ENCODE measurements at places on chromosomes 4 and X.

- no peak for DNase-seq
Observed at GRCh38 chrX:109886122-109886761, 116.7 kb upstream of the TMEM164 start.

DNA sequence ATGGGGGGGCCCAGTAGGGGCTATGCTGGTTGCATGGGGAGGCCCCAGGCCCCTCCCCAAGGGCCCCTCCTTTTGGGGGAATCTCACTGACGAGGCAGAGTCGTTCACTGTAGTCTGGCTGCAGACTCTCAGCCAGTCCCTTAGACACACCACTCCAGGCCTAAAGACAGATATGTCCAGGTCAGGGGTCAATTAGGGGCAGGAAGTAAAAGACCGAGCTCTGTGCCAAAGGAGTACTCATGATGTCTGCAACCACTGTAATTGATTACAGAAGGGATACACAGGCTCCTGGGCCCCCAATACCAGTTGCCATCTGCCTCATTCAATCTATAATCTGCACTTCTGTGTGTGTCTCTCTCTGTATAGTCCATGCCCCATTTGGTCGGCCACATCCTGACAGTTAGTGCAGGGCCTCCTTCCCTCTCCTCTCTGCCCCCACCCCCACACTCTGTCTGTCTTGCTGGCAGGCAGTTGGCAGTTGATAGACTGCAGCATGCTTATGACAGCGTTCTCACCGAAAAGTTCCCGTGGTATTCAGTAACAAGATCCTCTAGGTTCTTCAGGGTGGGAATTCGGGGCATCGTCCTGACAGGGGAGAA, 1.3 kb upstream of the CXorf65 start:
- no peak for DNase-seq

- no peak for DNase-seq
Observed at GRCh38 chr4:2065106-2065930, 6.2 kb downstream of the NAT8L start.

GRCh38 chr4:20698382-20698781, 1.9 kb upstream of the PACRGL start:
- DNase-seq, result no peak

DNA sequence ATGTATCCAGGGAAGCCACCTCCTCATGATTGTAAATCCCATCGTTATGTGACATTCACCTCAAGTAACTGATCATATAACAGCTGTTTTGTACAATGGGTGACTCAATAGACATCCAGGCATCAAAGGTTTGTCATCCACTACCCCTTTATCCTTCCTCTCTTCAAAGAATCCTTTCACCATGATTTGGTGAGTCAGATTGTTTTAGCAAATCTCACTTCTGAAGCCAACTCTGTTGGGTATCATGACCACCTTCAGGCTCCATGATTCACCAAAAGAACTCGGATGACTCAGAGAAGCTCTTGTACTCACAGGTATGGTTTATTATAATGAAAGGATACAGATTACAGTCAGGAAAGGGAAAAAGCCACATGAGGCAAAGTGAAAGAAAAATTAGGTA, 132.1 kb downstream of the PWWP3B start:
- DNase-seq, result no peak

- no peak for DNase-seq
Observed at GRCh38 chrX:31061091-31061490, 10.8 kb downstream of the FTHL17 start.

- no peak for DNase-seq
Observed at GRCh38 chrX:133754657-133755056, 230.7 kb downstream of the GPC3 start.

DNA sequence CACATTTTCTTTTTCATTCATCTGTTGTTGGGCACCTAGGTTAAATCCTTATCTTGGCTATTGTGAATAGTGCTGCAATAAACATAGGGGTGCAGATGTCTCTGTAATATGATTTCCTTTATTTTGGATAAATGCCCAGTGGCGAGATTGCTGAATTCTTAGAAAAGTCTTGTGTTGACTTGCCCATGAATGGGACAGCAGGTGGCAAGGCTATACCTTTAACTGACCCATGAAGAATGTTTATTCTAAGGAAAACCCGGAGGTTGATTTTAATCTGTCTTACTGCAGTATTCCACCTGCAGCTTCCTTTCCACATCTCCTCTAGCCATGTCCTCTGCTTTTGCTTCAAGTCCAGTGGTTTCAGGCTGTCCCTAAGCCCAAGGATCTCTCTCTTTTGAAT, 220.6 kb downstream of the SNCA start:
- DNase-seq, result no peak

DNA sequence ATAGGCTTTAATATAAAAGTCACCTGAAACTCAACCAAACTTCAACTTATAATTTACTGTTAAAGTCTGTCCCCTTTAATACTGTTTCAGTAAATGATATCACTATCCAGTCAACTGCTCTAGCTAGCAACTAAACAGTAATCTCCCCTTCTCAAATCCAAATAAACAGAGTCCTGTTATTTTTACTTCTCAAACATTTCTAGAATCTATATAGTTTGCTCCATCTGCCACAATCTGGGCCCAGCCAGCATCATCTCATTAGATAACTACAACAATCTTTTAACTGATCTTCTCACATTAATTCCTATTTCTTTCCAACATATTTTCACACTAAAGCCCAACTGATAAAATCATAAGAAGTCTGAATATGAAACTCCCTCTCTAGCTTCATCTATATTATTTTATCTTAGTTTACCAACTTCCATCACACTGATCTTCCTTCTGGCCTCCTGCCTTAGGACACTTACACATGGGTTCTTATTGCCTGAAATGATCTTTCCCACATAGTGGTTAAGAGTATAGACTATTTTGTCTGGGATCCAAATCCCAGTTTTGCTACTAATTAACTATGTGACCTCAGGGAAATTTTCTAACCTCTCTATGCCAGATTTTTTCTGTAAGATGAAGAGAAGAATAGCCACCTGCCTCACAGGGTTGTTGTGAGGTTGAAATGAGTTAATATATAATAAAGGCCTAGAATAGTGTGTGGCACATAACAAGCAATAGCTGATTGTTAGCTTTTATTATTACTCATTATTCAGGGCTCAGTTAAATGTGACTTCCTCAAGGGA, 18.6 kb downstream of the TBCK start:
- no peak for DNase-seq

- no peak for DNase-seq
Observed at GRCh38 chr4:182825003-182825402, 92.2 kb downstream of the DCTD start.

GRCh38 chrX:22105231-22105630, 73.1 kb downstream of the PHEX start:
- DNase-seq, result no peak

GRCh38 chrX:136166221-136166855, 19.0 kb downstream of the FHL1 start:
- DNase-seq, result no peak

GRCh38 chrX:27276751-27277150, 186.4 kb downstream of the PPP4R3C start:
- DNase-seq, result no peak

DNA sequence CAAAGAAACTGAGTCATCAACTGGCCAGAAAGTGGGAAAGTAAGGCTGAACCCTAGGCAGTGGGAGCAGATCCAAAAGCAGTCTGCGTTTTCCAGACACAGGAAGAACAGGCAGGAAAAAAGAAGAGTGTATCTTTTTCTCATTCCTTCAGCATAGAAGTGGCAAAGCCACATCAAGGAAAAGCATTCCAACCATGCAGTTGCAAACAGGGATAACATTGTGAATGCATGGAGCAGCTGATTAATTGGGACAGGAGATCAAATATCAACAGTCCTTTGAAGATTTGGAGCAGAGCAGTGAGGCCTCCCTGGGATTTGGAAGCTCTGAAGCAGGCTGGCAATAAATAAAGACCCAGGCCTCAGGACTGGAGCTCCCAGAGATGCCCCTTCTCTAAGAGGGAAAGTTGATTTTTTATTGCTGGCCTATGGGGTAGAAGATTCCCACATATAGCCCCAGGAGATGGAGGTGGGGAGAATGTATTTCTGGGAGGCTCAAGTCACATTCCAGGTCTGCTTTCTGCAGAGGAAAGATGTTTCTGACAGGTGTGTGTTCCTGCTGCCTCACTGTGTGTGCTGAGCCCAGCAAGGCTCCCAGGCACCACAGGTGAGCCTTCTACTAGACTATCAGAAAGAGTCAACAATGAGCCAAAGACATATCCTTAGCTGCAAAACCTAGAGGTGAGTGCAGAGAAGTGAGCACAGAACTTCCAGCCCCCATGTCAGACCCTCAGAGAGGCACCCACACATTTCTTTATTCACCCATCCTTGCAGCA, 222.5 kb downstream of the RAB28 start:
- DNase-seq, result no peak

GRCh38 chr4:143253166-143253565, 68.4 kb downstream of the USP38 start:
- no peak for DNase-seq

GRCh38 chr4:186201535-186202230, 10.3 kb downstream of the CYP4V2 start:
- no peak for DNase-seq

DNA sequence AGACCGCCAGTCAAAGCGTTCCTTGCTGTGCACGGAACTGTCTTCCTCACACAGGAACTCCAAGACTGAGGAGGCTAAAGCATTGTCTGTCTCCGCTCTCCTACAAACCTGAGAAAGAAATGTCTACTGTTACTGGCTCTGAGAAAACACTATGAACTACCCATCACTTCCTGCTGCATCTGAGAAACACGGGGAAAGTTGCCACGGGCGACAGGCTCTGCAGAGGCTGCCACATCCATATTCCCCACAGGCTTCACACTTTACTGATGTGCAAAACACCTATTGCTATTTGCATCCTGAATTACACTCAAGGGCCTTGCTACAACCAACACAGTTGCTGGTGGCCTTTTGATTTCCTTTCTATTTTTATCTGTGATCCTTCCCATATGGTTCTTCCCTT, 59.0 kb downstream of the AFAP1 start:
- DNase-seq, result no peak

DNA sequence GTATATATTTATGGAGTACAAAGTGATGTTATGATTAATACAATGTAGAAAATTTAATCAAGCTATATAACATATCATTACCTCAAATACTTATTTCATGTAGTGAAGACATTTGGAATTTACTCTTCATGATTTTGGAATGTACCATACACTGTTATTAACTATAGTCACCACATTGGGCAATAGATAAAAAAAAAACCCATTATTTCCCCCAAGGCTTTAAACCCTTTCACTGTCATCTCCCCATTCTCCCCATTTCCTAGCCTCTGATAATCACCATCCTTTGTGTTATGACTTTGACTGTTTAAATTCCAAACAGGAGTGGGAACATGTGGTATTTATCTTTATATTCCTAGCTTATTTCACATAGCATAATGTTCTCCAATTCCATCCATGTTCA, 2189.1 kb upstream of the AGA start:
- no peak for DNase-seq

GRCh38 chr4:124278477-124278876, 434.1 kb downstream of the ANKRD50 start:
- no peak for DNase-seq

DNA sequence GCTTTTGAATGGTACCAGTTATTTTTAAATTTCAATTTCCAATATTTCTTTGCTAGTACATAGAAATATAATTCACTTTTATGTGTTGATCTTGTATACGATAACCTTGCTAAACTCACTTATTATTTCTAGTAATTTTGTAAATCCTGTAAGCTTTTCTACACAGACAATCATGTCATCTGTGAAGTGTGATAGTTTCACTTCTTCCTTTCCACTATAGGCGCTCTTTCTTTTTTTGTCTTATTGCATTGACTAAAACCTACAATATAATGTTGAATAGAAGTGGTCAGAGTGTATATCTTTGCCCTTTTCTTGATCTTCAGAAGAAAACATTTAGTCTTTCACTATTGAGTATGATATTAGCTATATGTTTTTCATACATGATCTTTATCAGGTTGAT, 76.6 kb downstream of the ZNF182 start:
- DNase-seq, result no peak

GRCh38 chrX:46722742-46723568, 36.0 kb downstream of the SLC9A7 start:
- DNase-seq, result no peak

GRCh38 chrX:1734806-1735205, 119.9 kb downstream of the ASMT start:
- no peak for DNase-seq

DNA sequence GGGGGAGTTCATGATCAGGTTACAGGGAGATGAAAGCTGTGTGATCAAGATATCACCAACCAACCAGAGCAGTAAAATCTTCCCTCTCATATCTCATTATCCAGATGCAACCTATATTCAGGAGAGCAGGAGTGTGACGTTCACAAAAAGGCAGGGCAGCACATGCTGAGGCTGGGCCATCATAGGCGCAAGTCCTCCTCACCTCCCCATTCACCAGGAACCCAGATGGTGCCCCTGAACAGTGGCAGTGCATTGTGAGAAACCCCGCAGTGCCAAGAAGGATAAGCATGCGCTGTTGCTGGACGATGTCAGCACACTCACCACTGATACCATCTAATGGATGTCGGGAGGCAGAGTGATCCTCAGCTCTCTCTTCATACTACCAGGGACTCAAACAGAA, 170.9 kb downstream of the COL25A1 start:
- no peak for DNase-seq

DNA sequence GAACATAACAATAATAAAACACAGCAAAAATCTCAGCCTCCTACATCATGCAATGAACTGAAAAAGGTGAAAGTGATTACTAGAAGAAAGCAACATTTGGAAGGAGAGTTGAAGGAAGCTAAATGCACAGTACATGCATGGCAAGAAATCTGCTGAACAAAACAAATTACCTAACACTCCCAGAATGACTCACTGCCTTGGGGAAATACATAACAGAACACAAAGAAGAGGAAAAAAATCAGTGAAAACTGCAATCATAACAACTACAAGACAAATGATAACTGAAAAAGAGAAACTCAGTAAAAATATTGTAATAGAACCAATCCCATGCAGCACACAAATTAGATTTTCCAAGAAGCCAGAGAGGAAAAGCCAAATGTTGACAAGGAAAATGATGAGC, 1513.2 kb downstream of the ARAP2 start:
- DNase-seq, result no peak

DNA sequence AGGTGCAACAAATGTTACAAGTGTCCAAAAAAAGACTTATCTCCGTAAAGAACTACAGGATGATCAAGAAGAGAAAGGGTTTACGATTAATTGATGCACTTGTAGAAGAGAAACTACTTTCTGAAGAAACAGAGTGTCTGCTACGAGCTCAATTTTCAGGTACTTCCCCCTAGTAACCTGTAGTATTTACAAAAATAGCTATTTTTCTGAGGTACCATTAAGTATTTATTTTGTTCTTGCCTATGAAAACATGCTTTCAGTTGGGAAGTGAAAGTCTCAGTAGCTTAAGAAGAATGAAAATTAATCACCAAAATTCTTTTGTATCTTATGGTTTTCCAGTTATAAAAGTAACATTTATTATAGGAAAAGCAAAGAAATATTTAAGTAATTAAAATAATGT, 5.9 kb downstream of the THAP9 start:
- no peak for DNase-seq

- no peak for DNase-seq
Observed at GRCh38 chrX:16985286-16985685, 38.8 kb downstream of the REPS2 start.

Measured in stimulated activated CD4-positive, alpha-beta T cell treated with anti-CD3 and anti-CD28 coated beads, Interleukin-1b, Interleukin-23, amount 100 ng/mL, for 1 hour (primary cell).